ENCODE measurements at places on chromosomes 2 and 18.

DNA sequence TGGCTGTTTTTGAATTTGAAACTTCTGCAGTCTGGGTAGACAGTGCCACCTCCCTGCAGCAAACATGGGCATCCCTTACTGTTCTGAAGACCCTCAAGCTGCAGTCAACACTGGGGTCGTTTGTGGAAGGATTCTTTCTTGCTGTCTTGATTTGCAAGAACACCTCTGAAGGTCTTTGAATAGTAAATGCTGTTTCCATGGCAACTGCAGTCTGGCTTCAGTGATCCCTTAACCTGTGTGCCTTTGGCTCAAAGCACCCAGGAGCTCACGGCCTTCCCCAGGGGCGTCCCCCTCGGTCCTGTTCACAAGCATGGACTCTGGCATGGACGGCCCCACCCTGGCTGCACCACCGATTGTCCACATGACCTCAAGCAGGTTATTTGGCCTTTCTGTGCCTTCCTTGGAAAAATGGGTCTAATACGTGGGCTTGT lies 38.3 kb downstream of the LRRFIP1 start:
- no peak for DNase-seq

DNA sequence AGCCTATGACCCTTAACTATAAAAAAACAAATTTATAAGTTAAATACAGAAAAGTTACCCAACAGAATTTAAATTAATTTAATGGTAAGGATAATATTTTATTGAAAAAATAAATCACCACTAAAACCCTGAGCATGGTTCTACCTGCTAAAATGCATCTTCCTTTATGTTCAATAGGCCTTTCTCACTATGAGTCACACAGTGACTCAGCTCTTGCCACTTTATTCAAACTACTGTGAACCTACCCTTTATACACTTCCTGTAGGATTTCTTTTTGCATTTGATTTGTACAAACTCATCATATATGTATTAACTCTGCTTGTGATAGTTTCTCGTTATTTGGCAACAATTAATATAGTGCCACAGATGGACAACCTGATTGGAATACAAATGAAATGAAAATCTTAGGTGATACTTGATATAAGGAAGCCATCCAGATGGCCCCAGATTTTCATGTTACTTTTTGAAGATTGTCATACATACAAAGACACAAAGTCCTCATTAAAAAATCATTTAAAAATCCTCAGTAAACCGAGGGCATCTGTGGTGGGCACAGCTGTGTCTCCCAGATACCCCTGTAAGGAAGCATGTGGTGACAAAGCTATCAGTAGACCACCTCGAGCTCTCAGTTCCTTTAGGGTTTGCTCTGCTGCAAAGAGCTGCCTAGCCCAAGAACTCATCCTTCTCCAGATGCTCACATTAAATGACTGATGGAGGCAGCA lies 55.2 kb upstream of the COBLL1 start:
- DNase-seq = no peak

GRCh38 chr2:222960126-222960525 lies 91.9 kb upstream of the KCNE4 start:
- no peak for DNase-seq

GRCh38 chr2:194203898-194204297 lies 1453.1 kb upstream of the SLC39A10 start:
- no peak for DNase-seq

DNA sequence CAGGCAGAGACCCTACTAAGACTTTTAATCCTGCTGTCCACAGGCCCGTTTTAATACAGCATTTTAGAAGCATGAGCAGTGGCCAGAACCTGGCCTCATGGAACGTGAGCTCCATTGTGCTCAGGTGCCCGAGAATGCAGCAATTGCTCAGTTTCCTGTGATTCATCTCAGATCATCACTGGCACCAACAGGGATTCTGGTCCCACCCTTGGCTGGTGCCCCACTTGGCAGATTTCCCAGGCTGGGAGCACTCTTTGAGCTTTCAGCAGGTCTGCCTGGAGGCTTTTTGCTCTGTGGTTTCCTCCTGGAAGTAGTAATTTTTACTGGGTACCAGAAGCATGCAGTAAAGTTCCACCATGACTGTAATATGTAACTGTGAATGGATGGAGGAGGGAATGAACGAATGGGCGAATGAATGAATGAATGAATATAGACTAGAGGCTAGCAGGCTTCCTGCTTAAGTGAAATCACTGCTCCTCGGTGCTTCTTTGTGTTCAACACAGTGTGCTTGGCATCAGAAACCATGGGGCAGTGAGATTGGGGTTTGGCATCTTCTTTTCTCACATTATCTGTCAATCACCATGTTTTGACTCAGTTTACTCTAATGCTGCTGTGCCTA lies 312.9 kb downstream of the PRKCE start:
- DNase-seq = peak; percentile 67

GRCh38 chr2:47493317-47494035 lies 90.5 kb downstream of the MSH2 start:
- no peak for DNase-seq

DNA sequence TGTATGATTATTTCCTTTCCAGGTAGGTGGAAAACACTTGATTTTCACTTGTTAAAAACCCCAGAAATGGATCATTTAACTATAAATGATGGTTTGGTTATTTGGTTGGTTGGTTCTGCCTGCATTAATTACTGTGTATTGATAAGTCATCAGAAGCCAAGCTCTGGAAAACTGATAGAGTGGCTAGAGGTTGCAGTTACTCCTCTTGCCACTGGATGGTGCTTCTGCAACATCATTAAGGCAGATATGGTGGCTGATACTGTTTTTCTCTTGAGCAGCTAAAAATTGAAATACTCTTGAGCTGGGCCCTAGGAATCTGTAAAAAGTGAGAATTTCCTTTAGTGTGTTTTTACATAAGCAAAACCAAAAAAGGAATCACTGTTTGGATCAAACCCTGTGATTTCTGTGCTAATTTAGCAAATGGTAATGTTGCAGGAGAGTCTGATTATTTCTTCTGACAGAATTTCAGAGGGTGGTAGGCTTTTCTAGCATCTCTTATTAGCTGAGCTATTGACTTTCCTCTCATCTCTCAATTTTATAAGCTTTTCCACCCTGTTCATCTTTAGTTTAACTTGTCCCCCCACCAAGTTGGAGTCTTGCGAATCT lies 54.3 kb downstream of the RAB10 start:
- peak; percentile 21 for DNase-seq

DNA sequence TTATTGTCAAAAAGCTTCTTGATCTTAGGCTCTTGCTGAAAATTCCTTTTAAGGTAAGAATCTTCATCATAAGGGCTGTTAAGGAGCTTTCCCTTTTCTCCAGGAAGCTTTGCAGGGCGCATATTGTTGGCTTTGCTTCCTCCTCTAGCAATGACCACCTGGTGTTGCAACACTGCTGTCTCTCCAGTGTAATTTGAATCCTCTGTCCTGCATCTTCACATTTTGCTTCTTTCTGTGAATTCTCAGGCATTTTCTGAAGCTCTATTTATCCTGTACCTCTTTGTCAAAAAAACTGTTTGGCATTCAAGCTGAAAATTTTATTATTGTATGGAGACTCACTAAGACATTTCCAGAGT lies 533.1 kb upstream of the CHAC2 start:
- peak; percentile 24 for DNase-seq

DNA sequence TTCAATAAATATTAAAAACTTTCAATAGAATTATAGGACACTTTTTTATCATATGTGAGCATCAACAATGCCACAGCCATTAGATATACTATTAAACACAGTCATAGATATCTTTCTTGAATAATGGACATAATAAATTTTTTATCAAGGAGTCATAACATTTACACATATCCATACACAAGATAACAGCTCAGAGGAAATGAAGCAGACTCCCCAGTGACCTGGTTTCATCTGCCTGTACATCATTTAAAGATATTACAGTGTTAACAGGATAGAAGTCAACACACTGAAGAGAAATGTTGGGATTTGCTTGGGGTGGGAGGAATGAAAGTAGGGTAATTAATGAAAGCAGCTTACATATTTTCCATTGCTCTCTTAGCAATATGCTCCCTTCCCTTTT lies 5.1 kb downstream of the SCG2 start:
- DNase-seq = no peak

DNA sequence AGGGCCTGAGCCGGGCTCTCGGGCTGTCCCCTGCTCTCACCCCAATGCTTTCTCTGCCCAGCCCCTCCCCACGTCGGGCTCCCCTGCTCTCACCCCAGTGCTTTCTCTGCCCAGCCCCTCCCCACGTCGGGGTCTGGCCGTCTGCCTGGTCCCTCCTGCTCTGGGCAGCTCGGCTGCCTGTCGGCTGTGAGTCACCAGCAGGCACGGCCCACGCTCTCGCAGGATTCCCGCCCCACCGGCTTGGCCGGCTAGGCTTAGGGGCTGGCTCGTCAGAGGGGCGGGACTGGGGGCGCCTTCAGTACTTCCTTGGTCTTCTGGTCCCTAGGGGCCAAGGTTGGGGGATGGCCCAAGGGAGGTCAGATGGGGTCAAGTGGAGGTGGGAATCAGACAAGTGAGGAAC lies 3.3 kb downstream of the BOK start:
- DNase-seq = peak; percentile 65

DNA sequence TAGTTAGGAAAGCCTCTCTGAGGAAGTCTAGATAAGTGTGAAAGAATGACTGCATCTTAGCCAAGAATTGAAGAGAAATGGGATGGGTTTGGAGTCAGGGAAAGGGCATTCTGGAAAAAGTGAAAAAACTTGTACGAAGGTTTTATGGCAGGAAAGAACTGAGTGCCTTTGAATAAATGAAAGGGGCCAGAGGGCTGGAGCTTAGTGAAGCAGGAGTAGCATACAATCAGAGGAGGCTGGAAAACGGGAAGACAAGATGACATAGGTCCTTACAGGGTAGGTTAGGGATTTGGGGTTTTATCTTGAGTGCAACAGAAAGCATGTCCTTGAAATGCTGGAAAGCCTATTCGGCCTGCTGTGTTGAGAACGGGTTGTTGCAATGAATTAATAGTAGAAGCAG lies 152.6 kb upstream of the RND3 start:
- peak; percentile 37 for DNase-seq

DNA sequence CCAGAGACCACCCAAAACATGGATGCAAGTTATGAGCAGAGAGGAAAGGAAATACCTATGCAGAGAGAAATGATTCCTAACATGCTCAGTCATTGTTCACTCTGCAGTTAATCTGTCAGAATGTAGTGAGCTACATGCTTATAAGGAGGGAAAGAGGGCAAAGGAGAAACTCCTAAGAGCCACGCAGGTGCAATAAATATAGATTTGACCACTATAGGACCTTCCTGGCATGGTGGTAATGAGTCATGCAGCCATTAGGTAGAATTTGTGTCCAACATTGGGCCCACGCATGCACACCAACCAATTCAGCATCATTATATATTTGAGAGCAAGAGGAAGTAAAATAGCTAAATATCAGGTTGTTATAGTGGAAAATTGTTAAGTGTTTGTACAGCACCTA lies 699.9 kb downstream of the DSC3 start:
- DNase-seq = no peak

GRCh38 chr2:165087933-165088901 lies 115.6 kb downstream of the SCN3A start:
- DNase-seq = no peak

GRCh38 chr2:64538764-64539433 lies 14.8 kb downstream of the AFTPH start:
- DNase-seq = no peak

Data from tongue (tissue), 3 donors.